GM04503 (cell line): ENCODE measurements at places on chromosomes 12 and 14.
A peak's percentile ranks its signal among the peaks of the same experiment; 100 is the strongest.

- DNase-seq: peak; percentile 32
These were observed 15.4 kb upstream of the PAPLN start for GRCh38 chr14:73221945-73222344.

- DNase-seq: no peak
These were observed 1.7 kb upstream of the SUOX start for GRCh38 chr12:55995366-55995765.

DNA sequence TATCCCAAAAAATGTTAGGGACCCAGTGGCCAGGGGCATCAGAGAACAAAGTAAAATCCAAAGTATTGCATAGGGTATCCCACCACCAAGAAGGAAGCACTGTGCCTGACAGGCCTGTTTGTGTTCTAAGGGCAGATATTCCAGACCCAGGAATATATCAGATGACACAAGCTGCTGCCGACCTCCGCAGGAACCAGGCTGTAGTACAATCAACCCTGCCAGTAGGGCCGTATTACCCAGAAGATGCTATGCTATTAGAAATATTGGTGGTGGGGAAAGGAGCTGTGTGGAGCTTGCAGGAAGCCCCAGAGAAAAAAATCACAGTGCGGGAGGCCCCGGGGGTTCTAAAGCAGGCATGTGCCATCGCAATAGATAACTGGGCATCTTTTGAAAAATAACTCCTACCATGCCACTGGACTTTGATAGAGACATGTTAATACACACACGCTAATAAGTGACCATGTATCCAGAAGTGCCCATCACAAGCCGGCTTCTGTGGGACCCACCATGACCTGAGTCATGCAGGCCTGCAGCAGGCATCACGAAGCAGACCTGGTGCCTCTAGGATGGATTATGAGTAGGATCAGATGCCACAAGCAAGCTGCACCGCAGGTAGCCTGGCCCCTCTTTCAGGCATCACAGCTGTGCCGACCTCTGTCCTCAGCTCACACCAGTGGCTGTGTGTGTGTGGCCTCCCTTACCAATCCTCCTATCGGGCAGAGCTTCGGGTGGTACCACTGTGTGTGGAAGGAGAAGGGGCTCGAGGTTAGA is 242.7 kb downstream of the BCL11B start:
- DNase-seq: no peak

DNA sequence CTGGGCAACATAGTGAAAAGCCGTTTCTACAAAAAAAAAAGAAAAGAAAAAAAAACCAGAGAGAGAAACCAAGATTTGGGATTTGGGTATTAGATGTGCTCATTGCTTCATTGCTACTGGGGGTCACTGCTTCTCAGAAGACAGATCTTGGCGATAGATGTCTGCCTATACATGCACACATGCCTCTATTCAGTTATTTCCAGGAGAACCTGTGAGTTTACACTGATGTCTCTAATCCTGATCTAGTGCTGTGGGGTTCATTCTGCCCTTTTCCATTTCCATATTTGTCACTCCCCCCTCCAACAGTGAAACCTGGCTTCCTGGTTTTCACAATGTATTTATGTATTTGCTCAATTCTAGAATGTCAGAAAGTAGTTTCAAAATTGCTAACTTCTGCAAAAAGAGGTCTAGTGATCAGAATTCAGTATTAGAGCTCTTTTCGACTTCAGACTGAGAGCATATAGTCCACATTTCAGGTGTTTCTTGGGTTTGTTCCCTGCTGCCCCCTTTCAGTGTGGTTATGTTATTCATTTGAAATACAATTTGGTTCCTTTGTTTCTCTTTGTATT is 111.0 kb downstream of the SLC25A47 start:
- DNase-seq: no peak

DNA sequence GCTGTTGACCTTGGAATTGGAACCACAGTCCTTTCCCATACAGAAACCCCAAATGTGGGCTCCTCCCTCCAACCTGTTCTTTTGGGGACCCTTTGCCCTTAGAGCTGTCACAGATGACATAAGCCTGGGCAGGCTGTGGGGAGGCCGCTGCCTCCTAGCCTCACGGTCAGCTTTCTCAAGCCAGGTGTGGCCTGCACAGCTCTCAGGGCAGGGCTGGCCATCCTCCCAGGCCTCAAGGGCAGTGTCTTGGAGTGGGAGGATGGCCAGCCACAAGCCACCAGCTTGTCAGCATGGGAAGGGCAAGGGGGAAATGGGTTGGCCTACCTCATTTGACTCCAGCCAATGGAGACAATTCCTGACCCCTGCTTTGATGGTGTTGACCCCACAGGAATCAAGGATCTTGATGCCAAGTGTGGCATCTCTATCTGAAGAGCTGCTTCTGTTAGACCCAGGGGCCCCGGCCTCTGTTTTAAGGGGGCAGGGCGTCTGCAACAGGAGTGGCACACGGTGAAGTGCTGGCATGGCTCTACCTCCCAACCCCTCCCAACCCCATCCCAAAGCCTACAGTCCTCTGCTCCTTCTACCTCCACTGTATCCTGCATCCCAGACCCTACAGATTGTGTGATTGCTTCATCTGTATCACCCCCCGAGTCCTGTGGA is 11.5 kb downstream of the CBLN3 start:
- DNase-seq: no peak

GRCh38 chr14:73973497-73973896 is 23.4 kb downstream of the COQ6 start:
- DNase-seq: no peak

DNA sequence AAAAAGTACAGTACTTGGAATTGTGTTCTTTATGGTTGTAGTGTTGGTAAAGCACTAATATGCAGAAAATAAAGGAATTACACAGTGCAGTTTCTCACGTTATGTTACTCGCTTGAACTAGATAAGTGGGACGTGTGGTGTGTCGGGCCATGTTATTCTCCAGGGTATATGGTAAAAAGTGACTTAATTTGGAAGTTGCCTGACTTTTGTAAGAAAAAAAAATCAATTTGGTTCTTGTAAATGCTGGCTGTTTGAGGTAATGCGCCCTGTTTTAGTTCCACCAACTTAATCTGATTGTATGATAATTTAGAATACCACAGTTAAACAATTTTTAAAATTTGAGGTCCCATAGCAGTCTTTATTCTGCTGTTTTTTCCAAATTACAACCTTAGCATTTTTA is 4.1 kb downstream of the ARF6 start:
- DNase-seq: no peak

GRCh38 chr12:71954083-71954778 is 15.6 kb downstream of the TPH2 start:
- DNase-seq: no peak

GRCh38 chr12:56375598-56376434 is 13.2 kb upstream of the APOF start:
- DNase-seq: no peak

DNA sequence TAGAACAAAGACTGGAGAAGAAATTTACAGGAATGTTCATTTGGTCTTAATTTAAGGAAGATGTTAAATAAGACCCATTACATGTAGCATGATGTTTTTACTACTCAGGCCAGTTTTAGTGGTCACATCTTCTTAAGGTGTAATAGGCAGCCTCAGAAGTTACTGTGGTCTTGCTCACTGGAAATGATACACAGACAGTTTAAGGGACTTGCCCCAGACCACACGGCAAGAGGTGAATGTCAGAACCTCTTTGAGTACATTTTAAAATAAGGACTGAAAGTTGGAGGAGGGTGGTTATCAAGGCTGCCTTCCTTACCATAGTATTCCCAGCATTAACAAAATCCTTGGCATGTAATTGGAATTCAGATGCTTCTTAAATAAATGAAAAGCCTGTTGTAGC is 37.9 kb downstream of the LRRK2 start:
- DNase-seq: no peak

GRCh38 chr12:107449891-107450290 is 235.7 kb upstream of the PWP1 start:
- DNase-seq: peak; percentile 1

DNA sequence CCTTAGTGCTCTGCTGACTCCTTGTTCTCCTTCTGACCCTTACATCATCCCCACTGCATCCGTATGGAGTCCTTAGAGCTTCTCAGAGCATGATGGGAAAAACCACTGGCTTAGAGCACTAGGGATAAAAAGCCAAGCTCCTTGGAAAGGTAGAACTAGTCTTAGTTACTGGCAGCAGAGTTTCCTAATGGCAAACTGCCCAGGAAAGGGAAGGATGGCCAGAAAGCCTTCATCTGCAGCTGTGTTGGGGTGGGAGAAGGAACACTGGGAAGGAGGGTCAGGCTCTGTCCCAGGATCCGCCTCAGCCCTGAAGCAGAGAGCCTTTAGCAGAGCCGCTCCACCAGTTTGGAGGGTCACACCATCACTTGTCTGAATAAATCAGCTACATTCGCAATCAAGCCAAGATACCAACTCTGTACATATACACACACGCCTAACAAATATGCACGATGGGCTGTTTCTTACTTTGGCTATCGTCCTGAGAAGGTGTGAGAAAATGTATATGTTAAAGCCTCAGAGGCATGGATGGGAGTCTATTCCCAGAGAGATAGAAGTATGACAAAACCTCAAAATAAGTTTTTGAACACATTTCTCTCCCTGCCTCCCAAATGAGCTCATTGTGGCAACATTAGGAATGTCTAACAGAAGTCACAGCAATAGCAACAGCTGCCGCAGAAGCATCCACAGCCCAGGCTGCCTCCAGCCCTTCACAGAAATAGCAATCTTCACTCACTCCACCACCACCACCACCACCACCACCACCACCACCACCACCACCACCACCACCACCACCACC is 18.6 kb upstream of the GALNT8 start:
- peak; percentile 3 for DNase-seq

DNA sequence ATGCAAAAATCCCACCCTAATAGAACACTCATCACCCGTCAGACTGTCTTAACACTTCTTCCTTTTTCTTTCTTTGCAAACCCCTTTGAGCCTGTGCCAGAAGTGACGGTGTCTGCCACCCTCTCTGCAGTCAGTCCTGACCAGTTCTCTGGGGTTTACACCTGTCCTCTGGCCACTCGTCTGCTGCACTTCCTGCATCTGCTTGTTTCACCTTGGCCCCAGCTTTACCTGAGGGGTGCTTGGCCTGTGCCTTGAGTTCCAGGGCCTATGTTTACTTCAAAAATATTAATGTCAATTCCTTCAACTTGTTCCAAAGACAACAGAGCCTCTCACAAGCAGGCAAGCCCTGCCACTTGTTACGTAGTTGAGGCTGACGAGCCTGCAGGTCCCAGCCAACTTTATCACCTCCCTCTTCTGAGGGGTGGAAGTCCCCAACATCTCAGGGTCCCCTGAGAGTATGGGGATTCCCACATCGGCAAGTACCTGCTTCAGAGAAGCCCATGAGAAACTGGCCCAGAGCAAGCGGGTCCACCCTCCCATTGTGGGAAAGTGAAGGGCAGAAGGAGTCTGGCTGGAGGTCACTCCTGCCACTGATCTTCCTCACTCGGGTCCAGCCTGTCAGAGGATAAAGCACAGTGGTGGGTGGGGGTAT is 205.4 kb downstream of the DAD1 start:
- no peak for DNase-seq

DNA sequence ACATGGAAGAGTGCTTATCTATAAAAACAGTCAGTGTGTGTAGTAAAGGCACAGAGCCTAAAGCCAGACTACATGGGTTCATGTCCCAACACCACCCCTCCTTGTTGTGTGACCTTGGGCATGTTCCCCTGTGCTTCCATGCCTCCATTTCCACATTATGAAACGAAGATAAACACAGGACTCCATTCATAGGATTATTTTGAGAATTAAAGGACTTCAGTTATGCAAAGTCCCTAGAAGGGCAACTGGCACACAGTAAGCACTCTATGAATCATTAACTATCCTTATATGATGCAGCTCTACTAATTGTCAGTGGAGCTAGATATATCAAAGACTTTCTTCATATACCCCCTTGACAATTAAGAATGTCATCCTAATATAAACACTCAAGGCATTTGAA is 17.8 kb downstream of the IFNG-AS1 start:
- no peak for DNase-seq

- DNase-seq: no peak
These were observed 354.8 kb downstream of the AEBP2 start for GRCh38 chr12:19794116-19794515.

DNA sequence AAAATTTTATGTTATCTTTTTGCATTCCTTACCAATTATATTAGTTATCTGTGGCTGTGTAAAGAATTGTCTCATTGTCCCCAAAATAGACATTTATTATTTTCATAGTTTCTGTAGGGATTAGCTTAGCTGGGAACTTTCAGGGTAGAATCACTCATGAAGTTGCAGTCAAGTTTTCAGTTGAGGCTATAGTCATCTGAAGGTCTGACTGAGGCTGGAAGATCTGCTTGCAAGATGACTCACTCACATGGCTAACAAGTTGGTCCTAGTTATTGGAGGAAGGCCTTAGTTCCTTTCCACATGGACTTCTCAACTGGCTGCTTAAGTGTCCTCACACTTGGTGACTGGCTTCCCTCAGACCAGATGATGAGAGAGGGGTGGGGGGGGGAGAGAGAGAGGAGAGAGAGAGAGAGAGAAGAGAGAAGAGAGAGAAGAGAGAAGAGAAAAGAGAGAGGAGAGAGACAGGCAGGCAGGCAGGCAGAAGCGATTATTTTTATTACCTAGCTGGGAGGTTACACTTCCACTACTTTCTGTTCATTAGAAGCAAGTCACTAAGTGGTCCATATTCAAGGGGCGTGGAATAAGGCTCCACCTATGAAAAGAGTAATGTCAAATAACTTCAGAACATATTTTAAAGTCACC is 6.4 kb downstream of the AP5M1 start:
- DNase-seq: no peak

DNA sequence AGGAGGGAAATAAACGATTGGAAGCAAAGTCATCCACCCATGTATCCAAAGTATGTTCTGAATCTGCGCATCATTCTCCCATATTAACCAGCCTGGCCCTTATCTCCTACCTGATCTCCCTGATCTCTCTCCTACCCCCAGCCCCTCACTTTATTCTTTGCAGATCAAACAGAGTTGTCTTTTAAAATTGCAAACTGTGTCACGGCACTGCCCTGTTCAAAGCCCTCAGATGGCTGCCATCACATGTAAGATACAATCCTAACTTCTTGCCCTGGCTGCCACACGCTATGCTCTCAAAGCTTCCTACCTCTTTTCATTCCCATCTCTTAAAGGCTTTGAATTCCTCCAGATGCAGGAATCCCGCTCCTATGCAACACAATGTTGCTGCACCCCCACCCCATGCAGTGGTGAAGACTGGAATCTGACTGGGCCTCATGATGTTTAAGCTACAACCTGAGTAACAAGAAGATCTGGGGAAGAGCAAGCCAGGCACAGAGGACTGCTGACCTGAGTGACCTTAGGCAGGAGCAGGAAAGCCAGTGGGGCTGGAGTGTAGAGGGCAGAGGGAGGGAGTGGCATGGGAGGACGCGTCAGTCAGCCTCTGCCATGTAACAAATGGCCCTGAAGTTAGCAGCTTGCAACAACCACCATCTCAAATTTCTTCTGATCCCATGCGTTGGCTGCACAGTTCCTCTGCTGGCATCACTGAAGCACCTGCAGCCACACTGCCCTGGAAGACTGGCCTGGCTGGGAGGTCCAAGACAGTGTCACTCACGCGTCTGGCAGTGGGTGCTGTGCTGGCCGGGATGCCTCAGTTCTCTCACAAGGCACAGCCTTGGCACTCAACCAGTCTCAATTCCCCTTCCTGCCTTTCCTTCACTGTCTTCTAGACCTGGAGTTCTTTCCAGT is 382.8 kb downstream of the BCL11B start:
- DNase-seq: no peak
